Dermis lymphatic vessel endothelial cell (primary cell): ENCODE measurements at places on chromosomes 7 and 10. TPM values are rescaled to one million over a fixed set of nuclear protein-coding genes. Genes with fewer than 3 reads are reported as not detected.

MRPS33 gene
- total RNA-seq, result 24.9 and 26.6 TPM in 2 replicates

FEZF1 gene
- total RNA-seq, result not detected in 2 replicates

PPP1R9A gene
- total RNA-seq, result 11.2 and 17.2 TPM in 2 replicates

NRG3 gene
- 10.6 and 15.2 TPM in 2 replicates for total RNA-seq

OR9A4 gene
- not detected in 2 replicates for total RNA-seq

TUBAL3 gene
- not detected in 2 replicates for total RNA-seq

SOSTDC1 gene
- total RNA-seq, result not detected in 2 replicates

BMPER gene
- total RNA-seq, result 1.1 and 1.3 TPM in 2 replicates

PRPS1L1 gene
- total RNA-seq, result not detected in 2 replicates

PON3 gene
- total RNA-seq, result 0.09 and 0.11 TPM in 2 replicates

CYP2W1 gene
- not detected in 2 replicates for total RNA-seq

ARMS2 gene
- total RNA-seq, result not detected in 2 replicates

GSAP gene
- total RNA-seq, result 5.8 and 8.6 TPM in 2 replicates

EGFR gene
- total RNA-seq, result 0.17 and 0.43 TPM in 2 replicates

EDRF1 gene
- total RNA-seq, result 11.6 and 16.9 TPM in 2 replicates

ZNF485 gene
- 0.54 and 1.0 TPM in 2 replicates for total RNA-seq

RBP3 gene
- total RNA-seq, result not detected in 2 replicates
